ENCODE measurements at places on chromosomes 12 and 14.

GRCh38 chr14:54652188-54652587, 85.3 kb downstream of the SAMD4A start:
- DNase-seq: no peak

DNA sequence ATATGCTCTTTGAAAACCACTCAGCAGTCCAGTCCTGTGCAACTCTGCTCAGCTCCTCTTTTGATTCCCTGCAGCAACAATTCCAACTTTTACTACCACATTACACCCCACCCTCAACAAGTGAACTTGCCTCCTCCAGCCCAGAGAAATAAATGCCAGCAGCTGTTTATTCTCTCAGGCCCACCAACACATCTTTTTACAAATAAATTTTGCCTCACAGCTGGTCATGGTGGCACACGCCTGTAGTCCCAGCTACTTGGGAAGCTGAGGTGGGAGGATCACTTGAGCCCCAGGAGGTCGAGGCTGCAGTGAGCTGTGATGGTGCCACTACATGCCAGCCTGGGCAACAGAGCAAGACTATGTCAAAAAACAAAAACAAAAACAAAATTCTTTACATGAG, 9.8 kb downstream of the SNX6 start:
- DNase-seq: no peak

DNA sequence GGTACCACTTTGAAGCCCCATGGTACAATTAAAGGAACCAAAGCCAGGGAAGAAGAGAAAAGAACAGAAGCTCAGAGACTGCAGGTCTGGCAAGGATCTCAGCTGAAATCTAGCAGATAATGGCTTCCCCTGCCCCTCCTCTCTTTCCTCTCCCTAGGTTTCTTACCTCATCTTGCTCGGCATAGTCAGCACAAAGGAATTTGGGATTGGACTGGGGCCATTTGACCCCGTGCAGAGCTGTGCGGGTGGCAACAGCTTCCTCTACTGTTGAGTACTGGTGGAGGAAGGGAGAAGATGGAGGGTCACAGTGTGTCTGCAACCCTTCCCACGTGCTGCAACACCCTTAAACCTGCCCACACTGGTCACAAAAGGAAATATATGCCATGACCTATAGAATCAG, 4.7 kb upstream of the CDH24 start:
- DNase-seq: no peak

DNA sequence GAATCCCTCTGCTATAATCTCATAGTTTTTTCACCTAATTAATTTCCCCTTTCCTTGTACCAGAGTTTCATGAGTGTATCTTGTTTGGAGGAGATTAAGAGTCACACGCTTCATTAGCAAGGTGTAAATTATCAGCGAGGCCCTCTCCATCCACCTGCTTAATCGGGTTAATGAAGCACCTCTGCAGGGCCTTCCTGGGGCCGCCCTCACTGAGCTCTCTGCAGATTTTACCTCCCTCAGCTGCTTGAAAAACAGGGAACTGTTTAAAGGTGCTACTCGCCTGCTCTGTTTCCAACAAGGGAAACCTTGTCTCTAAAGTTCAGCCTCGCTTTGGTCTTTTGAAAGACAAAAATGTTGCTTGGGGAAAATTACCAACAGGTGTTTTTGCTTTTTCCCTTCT, 35.8 kb downstream of the OTX2 start:
- DNase-seq: no peak

DNA sequence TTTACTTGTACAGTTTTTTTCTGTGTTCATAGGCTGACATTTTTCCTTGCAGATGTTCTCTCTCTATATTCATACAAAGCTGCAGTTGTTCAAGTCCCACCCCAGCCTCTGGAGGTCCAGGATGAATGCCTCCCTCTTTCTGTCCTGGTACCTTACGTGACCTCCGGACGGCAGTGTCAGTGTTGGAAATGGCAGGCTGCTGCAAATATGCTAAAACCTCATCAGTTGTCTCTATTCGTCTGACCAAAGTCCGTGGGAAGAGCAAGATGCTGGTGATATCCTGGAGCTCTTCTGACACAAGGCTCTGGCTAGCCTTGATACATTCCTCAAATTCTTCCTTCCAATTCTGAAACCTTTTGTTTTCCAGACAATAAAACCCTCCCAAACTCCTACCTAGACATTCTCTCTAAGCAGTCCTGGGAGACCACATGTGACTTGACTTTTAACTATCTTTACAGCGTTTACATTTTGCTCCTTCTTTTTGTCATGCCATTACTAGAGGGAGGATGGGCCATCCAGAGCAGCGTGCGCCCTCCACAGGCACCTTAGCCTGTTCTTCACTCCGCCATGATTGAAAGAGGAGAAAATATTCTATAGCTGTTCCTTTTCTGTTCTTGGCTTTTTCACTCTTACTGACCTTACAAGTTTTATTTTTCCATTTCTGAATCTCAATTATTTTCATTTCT, 143.6 kb downstream of the RGS6 start:
- no peak for DNase-seq

DNA sequence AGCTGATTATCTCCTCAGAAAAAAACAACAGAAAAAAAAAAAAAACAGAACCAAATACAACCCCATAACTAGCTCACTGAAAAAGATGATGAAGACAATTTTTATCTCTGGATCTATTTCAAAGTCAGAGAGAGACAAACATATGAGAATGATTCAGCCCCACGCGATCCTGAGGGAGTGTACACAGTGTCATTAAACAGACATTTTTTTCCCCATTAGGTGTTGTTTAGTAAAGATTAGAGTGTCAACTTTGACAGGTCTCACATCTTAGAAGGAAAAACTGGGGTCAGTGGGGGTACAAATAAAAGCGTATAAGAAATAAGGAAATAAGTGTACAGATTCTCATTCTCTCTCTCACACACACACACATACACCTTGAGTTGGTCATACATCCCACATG, 635.4 kb downstream of the NRXN3 start:
- DNase-seq: no peak

- no peak for DNase-seq
Measured at GRCh38 chr12:47141459-47141858, 61.7 kb upstream of the AMIGO2 start.

GRCh38 chr12:2173971-2174370, 121.2 kb downstream of the CACNA1C start:
- no peak for DNase-seq

DNA sequence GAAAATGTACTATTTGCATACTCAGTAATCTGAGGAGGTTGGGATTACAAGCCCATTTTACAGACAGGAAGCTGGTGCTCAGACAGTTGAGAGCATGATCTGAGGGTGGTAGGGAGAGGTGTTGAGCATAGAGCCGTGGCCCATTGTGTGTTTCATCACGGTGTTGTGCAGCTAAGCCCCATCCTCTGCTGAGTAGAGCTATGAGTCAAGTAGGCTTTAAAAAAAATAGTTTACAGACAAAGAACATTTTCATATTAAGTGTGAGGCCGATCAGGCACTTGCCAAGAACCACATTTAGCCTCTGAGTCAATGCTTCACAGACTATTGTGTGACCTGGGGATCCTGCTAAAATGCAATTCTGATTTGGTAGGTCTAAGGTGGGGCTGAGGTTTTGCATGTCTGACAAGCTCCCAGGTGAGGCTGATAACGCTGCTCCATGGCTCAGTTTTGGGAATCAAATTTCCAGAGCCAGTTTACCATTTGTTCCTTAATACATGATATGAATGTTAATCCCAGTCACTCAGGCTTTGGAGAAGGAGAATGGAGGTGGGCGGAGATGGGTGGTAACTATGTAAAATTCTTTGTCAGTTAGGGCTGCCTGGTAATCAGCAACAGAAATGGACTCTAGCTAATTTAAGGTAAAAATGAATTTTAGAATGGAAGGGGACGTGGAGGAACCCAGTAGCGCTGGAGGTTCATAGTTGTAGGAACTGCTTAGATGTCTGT, 22.2 kb downstream of the ZNF664 start:
- no peak for DNase-seq
